ENCODE measurements at places on chromosomes 5 and 9.

GRCh38 chr9:114410910-114411309, 23.1 kb upstream of the AKNA start:
- DNase-seq = no peak

- DNase-seq = no peak
Measured at GRCh38 chr5:148848393-148849031, 22.1 kb downstream of the ADRB2 start.

DNA sequence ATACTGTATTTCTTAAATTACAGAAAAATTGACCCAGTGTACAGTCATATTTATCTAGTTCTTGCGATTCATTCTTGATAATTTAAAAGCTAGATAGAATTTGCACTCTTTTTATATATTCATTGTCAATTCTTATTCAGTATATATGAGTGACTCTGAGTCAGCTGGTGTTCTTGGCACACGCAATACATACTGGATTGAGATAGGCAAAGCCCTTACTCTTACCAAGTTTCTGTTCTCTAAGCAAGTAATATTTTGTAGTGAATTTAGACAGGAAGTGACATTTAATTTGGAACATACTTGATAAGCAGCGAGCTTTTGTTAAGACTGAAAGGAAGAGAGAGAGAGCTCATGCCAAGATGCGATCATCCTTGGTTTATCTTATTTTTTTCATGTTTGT, 57.7 kb downstream of the GPBP1 start:
- no peak for DNase-seq

DNA sequence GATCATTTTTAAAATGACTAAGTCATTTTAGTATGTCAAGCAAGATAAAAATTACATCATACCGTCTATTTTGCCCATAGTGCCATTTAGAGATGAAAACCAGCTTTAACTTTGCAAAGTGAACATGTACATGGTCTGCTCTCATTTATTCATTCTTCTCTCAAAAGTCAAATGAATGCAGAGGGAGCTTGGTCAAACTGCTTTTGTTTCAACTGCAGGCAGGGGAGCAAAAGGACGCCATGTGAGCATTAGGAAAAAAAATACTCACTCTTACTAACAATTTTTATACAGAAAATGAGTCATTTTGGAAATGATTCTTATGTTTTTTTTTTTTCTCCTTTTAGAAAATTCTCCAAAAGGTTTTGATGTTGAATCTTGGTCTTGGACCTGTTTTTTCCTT, 15.7 kb downstream of the SCGB3A1 start:
- no peak for DNase-seq

DNA sequence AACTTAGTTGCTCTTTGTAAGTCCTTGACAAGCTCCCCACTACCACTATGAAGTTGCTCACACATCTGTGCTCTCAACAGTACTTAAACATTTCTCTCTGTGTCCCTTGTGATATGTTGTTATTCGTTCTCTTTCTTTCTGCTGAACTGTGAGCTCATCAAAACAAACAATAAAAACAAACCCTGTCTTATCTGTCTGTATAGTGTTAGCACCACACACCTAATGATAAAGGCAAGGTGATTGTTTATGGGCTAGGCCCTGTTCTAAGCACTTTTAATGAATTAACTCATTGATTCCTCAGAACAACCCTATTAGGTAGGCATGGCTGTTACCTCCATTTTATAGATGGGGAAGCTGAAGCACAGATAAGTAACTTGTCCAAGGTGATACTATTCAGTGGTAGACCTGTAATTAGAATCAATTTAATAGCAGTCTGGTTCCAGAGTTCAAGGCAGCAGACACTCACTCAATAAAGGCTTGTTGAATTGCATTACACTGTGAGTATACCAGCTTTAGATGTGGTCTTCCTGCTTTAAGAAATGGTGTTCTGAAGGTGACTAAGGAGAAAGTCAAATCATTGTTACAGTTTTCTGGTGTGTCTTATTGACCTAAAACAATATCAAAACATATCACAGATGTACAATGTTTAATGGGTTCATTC, 153.6 kb upstream of the ELL2 start:
- no peak for DNase-seq

GRCh38 chr5:169751490-169751889, 114.4 kb downstream of the DOCK2 start:
- DNase-seq = no peak

GRCh38 chr5:135236908-135237747, 161.9 kb downstream of the MACROH2A1 start:
- DNase-seq = no peak

- DNase-seq = no peak
Measured at GRCh38 chr5:1315018-1315708, 20.3 kb upstream of the TERT start.
